ENCODE measurements at places on chromosomes 3 and 15.

DNA sequence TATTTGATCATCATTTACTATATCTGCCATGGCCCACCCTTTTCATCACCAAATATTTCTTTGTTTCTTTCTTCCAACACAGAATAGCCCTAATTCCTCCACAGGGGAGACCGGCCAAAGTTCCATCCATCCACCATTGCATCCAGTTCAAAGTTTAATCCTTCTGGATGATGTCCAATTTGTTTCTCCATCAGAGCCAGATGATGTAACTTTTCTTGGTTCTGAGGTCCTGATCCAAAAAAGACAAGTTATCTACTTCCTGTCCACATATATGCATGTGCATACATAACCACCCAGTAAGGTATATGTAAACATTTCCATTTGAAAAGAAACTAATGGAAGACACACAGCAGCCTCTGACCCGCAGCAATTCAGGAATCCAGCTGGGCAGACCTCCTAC lies 237.3 kb downstream of the SHOX2 start:
- DNase-seq, result no peak

GRCh38 chr15:67154249-67154648 lies 88.8 kb downstream of the SMAD3 start:
- no peak for DNase-seq

DNA sequence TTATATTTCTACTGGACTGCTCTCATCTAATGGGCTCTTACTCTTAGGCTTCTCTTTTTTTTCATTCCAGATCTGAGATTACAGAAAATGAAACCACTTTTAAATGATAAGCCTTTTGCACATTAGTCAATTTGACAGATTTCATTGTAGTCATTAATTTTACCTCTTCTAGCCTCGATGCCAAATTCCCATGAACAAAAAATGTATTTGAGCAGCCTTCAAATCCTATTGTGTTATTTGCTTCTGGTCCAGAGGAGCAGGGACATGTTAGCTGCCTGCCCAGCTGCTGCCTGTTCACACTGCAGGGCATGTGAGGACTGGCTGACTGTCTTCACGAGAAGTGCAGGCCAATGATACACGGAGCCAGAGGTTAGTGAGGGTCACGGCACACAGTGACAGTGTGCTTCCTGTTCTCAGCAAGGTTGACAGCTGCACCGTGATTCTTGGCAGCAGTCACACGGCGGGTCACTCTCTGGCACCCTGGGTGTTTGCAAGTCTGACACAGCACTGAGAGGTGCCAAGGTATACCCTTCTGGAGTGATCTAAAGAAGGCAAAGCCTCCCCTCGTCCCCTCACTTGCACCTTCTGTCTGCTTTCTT lies 40.8 kb downstream of the KAT2B start:
- DNase-seq, result peak; percentile 42

DNA sequence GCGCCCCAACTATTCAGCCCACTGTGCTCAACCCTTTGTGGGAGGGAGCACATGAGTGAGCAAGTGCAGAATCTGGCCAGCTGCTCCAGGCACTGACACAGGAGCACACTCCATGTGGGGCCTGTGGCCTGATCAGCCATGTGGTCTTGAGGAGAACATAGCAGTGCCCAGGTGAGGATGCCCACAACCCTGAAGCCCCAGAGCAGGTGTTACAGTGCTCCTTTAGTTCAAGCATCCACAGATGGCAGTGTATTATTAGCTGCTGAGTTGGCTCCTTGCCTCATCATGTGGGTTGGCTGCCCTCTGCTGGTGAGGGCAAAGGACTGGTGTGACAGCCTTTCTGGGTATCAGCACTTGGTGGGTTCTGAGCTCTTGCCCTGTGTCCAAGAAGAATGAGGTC lies 1588.2 kb downstream of the SI start:
- DNase-seq, result peak; percentile 13

- DNase-seq, result no peak
These were observed 8.4 kb upstream of the GP5 start for GRCh38 chr3:194407423-194407822.

DNA sequence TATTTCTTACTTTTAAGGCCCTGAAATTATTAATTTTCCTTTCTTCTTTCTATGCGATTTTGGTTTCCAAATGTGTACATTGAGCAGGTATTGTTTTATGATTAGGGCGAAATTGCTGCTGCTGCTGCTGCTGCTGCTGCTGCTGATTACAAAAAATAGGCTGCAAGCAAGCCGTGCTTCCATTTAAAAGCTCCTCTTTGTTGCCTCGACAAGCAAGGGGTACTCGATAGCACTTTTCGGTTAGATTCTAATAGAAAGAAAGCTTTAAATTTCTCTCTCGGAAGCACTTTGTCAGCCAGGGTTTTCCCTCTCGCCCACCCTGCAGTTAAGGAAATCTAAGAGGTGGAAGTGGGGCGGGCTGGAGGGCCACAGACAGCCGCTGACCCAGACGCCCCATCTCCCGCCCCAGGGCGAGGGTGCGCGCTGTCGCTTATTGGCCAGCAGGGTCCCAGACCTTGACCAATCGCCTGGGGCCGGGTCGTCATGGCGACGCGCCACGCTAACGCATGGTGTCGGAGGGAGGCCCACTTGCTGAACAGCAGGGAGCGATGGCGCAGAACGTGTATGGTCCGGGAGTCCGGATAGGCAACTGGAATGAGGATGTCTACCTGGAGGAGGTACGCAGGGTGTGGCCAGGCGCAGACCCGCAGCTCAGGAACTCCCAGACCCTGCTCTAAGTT lies at the start of gene CFAP161:
Gene CFAP161 (plus strand): TSS at position 489 of the 680 bp plus-strand sequence. CDS start 60 bp downstream, at position 549.
- DNase-seq, result no peak

- no peak for DNase-seq
These were observed 312.1 kb upstream of the ROBO1 start for GRCh38 chr3:80079886-80080285.

- DNase-seq, result no peak
These were observed 76.4 kb upstream of the ROBO1 start for GRCh38 chr3:79844176-79844575.

DNA sequence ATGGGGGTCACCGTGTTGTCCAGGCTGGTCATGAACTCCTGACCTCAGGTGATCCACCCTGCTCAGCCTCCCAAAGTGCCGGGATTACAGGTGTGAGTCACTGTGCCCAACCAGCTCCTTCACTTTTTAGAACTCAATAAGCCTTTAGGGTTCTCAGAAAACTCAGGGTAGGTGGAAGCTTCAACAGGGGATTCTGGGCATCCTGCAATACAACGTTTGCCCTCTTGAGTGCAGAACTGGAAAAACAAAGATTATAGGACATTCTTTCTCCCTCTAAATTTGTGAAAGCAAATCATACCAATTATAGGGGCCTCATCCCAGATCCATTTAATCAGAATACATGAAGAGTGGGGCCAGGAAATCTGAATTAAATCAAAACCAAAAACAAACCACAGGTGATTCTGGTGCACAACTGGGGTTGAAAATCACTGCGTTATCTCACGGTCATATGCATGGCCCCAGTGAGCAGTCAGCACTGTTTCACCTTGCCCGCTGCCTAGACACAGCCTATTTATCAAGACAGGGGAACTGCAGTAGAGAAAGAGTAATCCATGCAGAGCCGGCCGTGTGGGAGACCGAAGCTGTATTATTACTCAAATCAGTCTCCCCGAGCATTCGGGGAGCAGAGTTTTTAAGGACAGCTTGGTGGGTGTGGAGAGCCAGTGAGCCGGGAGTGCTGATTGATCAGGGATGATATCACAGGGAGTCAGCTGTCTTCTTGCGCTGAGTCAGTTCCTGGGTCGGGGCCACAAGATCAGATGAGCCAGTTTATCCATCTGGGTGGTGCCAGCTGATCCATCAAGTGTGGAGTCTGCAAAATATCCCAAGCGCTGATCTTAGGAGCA lies 58.4 kb downstream of the TMEM44 start:
- DNase-seq, result no peak

- no peak for DNase-seq
These were observed 4.3 kb downstream of the FYCO1 start for GRCh38 chr3:45991341-45991740.

- DNase-seq, result no peak
These were observed 540 bp upstream of the HHATL start for GRCh38 chr3:42702982-42703694.

DNA sequence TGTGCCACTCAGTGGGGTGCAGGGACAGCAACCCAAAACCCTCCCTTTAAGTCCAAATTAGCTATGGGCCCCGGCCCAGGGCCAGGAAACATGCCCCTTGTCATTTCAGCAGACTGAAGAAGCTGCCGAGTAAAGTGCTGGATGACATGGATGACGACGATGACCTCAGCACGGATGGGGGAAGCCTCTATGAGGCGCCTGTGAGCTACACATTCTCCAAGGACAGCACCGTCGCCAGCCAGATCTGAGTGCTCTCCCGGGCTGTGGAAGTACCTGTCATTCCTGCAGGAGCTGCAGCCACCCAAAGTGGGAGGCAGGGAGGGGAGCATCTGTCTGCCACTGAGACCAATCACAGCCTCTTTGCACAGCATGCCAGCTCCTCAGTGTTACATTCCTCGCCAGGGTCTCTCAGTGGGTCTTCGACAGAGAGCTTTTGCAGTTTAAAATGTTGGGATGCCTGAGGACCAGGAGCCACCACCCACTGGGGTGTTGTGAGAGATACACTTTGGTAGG lies 44.4 kb upstream of the MYZAP start:
- DNase-seq, result no peak

GRCh38 chr3:32843510-32844321 lies 25.9 kb downstream of the TRIM71 start:
- DNase-seq, result no peak

DNA sequence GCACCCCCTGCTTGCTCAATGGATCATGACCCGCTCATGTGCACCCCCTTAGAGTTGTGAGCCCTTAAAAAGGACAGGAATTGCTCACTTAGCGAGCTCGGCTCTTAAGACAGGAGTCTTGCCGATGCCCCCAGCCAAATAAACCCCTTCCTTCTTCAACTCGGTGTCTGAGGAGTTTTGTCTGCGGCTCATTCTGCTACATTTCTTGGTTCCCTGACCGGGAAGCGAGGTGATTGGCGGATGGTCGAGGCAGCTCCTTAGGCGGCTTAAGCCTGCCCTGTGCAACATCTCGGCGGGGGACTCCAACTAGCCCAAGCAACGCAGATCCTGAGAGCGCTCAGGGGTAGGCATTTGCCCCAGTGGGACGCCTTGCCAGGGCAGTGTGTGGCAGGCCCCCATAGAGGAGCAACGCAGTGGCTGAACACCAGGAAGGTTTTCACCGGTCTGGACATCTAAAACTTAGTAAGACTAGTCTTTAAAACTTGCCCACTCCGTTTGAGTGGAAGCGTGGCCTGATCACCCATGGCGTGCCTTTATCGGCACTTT lies 9.5 kb downstream of the SLCO2A1 start:
- DNase-seq, result no peak

GRCh38 chr3:12842469-12842868 lies 1.1 kb upstream of the RPL32 start:
- DNase-seq, result no peak

DNA sequence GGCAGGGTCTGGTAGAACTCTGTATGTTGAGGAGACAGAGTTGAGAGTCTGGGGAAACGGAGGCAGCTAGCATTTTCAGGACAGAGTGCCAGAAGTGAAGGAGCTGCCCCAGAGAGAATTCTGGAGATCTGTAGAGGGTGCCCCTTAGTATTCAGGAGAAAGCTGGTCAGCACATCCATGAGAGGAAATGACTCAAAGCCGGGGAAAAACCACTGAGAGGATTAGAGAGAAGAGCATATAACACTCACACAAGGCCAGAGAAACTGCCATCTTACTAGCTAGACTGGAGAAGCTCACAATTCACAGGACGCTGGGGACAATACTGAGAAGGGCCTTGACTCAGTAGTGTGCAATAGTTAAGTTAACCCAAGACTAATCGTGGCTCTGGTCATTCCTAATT lies 75.7 kb upstream of the DPPA4 start:
- DNase-seq, result no peak

DNA sequence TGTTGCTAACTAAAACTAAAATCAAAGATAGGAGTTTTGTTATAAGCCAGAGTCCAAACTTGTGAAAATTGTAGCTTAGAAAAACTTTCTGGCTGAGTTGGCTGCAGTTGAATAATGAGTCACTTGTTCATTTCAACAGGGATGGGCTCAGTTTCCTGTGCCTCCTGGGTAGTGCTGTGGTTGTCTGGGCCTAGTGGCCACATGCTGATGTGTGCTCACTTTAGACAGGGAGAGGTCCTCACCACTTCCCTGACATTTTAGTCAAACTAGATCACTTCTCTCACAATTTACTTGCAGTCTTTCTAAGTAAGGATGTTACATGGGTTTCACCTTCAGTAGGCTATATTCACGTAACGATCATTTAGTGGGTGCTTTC lies 6.3 kb upstream of the UBE2Q2 start:
- peak; percentile 70 for DNase-seq
